ENCODE measurements at places on chromosomes 4 and X.

GRCh38 chrX:1416327-1416784 lies 24.4 kb upstream of the SLC25A6 start:
- peaks cover 10% of the 10 kb centered on the region for H3K4me1 ChIP-seq
- no peak overlapping the region for H3K4me3 ChIP-seq
- H3K36me3 ChIP-seq = peaks cover 11% of the 10 kb centered on the region
- no peak overlapping the region for H3K27ac ChIP-seq

GRCh38 chr4:76836860-76837562 lies 60.9 kb downstream of the SOWAHB start:
- H3K27me3 ChIP-seq = no peaks in the 10 kb centered on the region
- H3K36me3 ChIP-seq = no peaks in the 10 kb centered on the region
- DNase-seq = no peak
- H3K4me3 ChIP-seq = no peak overlapping the region
- H3K4me1 ChIP-seq = no peaks in the 10 kb centered on the region
- H3K27ac ChIP-seq = no peak overlapping the region

- no peak overlapping the region for H3K27ac ChIP-seq
- no peaks in the 10 kb centered on the region for H3K4me1 ChIP-seq
- H3K36me3 ChIP-seq = no peaks in the 10 kb centered on the region
- no peak for DNase-seq
These were observed 85.8 kb upstream of the PRPS1 start for GRCh38 chrX:107542500-107542899.

DNA sequence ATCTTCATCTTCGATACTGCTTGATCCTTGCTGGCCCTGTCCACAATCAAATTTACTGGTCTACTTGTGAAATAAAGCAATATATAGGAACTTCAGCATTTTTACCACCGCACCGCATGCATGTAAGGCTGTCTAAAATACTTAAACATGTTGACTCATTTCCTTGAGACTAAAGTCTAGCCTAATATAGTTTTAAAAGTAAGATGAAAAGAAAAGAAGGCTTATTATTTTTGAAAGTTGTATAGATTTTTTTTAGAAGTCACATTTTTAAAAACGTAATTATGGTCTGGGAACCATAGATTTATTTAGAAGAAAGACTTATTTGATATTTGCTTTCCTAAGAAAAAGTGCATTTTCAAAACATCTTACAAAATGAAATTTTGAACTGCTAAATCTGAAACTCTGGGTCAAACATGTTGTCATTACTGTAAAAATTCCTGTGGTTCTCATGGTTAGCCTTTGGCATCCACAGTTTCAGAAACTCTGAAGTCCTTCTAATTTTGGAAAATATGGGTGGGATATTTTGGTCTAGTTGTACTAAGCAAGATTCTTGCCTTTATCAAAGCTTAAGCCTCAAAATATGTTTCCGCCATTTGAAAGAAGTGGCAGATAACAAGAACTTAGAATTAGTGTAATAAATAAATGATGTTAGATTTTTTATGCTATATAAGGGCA lies 423.5 kb upstream of the CTSO start:
- no peak overlapping the region for H3K4me3 ChIP-seq
- H3K4me1 ChIP-seq = no peaks in the 10 kb centered on the region
- no peak overlapping the region for H3K27ac ChIP-seq
- no peak for DNase-seq

DNA sequence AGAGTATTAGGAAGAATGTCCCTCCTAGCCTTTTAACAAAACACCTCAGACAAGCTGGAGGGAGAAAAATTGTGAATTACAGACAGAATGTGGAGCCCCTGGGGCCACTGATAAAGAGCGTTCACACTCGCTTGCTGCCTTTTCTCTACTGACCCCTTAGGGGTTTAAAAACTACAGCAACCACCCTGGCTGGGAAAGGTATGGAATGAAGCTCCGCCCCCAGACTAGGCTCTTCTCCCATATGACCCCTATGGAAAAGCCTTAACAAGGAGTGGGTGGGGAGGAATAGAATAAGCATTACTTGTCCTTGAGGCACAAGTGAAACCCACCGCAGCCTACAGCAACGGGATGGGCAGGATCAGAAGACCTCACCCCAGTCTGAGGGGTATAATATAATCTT lies 26.3 kb downstream of the ANKRD50 start:
- H3K27me3 ChIP-seq = no peaks in the 10 kb centered on the region
- H3K4me3 ChIP-seq = no peak overlapping the region
- H3K27ac ChIP-seq = no peak overlapping the region
- DNase-seq = no peak

Measured in activated T-cell treated with anti-CD3 and anti-CD28 coated beads, Interleukin-2, amount 50 U/mL, for 72 hours (primary cell).